HFFc6 (cell line): ENCODE measurements at places on chromosomes 5 and 9. TPM values are rescaled to one million over a fixed set of nuclear protein-coding genes. Genes with fewer than 3 reads are reported as not detected.

IFNA13 gene
- not detected in 3 replicates for total RNA-seq

DNA sequence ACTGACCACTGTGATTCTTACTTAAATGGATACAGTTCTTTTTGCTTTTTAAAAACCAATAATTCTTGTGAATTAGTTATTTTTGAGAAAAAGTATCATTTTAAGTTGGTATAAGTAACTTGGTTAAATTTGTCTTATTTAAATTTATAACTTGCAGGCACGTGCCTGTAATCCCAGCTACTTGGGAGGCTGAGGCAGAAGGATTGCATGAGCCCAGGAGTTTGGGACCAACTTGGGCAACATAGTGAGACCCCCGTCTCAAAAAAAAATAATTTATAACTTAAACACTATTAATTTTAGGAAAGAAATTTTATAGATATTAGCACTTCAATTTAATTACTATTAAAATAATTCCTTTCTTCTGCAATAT, 5.0 kb downstream of the CPEB4 start:
- no peak for DNase-seq

DNA sequence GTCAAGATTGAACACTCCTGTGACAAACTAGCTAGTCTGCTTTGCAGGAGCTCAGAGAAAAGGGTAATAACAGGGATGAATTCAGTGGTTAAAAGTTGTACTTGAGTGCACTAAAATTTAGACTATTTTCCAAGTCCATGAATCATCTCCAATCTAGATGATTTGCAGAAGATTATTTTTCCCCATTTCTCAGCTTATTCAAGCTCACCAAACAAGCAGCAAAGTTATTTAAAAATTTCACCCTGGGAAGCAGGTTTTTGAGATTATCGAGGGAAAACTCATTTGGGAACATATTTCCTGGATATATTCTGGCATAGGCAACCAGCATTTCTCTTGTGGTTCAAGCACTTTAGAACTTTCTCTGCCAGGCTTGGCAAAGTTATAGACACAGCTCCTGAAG, 311.4 kb downstream of the TLE1 start:
- DNase-seq: no peak

DNA sequence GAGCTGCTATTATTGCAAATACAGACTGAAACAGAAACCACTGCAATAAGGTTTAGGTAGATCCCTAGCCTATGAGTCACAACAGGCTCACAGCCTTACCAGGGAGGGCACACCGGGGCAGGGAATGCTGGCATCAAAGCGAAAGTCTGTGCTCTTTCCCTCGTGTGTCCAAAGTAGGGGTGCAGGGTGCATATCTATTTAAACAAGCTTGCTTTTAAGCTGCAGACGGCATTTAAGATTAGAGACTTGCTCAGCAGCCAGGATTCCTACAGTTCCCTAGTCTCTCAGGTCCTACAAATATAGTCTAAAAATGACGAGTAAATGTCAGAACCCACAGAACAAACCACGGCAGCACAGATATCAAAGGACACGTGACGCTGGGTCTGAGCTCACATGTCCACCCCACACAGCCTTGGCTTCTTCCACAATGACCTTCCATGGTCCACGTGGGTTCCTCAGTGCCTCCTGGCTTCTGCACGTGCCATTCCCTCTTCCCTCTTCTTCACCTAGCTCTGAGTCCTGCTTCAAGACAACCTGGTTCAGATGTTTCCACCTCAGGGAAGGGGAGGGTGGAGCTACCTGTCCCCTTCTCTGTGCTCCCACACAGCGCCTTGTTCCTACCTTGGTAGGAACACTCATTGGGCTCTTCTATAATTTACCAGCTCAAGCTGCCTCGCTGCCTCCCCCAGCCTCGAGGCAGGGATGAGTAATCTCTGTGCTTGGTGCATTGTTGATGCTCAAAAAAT, 193.2 kb downstream of the MAPKAP1 start:
- DNase-seq: peak; percentile 61

- DNase-seq: no peak
Measured at GRCh38 chr5:20610681-20611080, 622.7 kb upstream of the CDH18 start.
